A549 treated with ZK216348 at 1 μM for 4 hours (cell line): ENCODE measurements at places on chromosomes 13 and 19. TPM values are rescaled to one million over a fixed set of nuclear protein-coding genes. Genes with fewer than 3 reads are reported as not detected.

Gene FCAR
- total RNA-seq, result not detected in 5 replicates

Gene FXYD3
- total RNA-seq, result 0.32 to 0.58 TPM (median 0.34 TPM) in 3 of 5 replicates, not detected in the others

Gene CALR3
- not detected in 5 replicates for total RNA-seq

Gene F2RL3
- not detected in 5 replicates for total RNA-seq

Gene ANGPTL4
- total RNA-seq, result 297 to 524 TPM (median 412 TPM) in 5 replicates

Gene IL27RA
- 5.7 to 10.9 TPM (median 9.8 TPM) in 5 replicates for total RNA-seq

Gene FUT2
- not detected in 5 replicates for total RNA-seq

Gene CCDC97
- 27.6 to 48.1 TPM (median 43.8 TPM) in 5 replicates for total RNA-seq

Gene GRK1
- total RNA-seq, result not detected in 5 replicates

Gene LGALS14
- total RNA-seq, result not detected in 5 replicates

Gene MATK
- total RNA-seq, result 0.41 to 2.0 TPM (median 1.0 TPM) in 5 replicates

Gene OR7A5
- total RNA-seq, result not detected in 5 replicates

Gene ZNF724
- 0.26 to 1.2 TPM (median 0.67 TPM) in 5 replicates for total RNA-seq

Gene OR10H1
- total RNA-seq, result not detected in 5 replicates

Gene DNAAF3
- 3.1 to 6.7 TPM (median 5.6 TPM) in 5 replicates for total RNA-seq

Gene CDX2
- 0.56 to 1.3 TPM (median 0.95 TPM) in 5 replicates for total RNA-seq

Gene LENG9
- 3.0 to 8.6 TPM (median 7.8 TPM) in 5 replicates for total RNA-seq

Gene HIPK4
- 0.20 to 0.42 TPM (median 0.32 TPM) in 5 replicates for total RNA-seq
